Eye (tissue), 1 donor: ENCODE measurements at places on chromosomes 16 and 17.
A peak's percentile ranks its signal among the peaks of the same experiment; 100 is the strongest.

GRCh38 chr17:17708816-17709215, 27.6 kb downstream of the RAI1 start:
- no peak for DNase-seq

GRCh38 chr16:52393448-52393847, 153.5 kb downstream of the TOX3 start:
- no peak for DNase-seq

DNA sequence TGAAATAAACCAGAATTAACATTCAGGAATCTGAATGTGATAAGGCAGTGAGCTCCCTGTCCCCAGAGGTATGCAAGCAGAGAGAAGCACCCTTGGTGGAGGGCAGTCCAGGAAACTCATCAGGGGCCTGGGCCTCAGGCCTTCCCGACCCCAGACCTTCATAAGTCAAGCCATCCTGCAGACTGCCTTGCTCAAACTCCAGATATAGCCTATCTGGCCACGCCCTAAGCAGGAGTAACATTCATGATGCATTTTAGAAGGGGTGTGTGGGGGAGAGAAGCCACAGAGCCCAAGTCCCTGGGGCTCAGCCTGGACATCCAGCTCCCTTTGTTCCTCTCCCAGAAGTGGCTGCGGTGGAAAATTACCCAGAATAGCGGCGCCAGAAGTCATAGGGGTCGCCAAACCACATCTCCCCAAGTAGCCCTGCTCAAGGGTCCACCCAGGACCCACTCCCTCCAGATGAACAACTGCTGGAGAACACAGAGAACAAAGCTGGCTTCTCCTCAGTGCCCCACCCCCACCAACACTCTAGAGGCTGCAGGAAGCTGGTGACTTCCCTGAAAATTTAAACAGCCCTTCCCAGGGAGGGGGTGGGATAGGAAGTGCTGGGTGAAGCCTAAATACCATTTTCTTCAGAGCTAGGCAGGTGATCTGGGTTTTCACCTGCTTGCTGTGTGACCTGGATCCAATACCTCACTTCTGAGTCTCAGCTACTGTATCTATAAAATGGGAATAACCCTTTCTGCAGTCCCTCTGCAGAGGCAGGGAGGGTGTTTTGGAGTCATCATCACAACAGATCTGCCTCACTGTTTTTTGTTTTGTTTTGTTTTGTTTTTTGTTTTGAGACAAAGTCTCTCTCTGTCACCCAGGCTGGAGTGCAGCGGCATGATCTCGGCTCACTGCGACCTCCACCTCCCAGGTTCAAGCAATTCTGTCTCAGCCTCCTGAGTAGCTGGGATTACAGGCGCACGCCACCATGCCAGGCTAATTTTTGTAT, 1.5 kb upstream of the SREBF1 start:
- DNase-seq: peak; percentile 70

DNA sequence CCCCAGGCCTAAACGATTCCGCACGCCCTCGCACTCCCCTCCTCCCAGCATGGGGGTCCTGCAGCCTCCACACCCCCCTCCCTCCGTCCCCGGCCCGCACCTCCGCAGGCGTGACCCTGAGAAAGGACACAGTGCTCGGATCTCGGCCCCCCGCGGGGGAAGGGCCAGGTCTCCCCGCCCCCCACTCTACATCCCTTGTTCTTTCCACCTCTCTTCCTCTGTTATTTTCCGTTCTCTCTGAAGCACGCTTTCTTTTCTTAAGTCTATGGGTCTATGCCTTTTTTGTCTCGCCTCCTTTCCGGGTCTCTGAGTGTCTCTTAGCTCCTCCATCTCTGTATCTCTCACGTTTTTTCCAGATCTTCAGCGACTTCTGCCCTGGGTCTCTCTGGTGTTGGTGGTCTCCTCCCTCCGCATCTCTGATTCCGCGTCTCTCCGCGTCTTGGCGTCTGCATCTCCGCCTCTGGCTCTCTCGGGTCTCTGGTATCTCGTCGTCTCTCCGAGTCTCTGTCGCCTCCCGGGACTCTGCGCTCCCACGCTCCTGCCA, 2.1 kb upstream of the HES7 start:
- DNase-seq: peak; percentile 80

DNA sequence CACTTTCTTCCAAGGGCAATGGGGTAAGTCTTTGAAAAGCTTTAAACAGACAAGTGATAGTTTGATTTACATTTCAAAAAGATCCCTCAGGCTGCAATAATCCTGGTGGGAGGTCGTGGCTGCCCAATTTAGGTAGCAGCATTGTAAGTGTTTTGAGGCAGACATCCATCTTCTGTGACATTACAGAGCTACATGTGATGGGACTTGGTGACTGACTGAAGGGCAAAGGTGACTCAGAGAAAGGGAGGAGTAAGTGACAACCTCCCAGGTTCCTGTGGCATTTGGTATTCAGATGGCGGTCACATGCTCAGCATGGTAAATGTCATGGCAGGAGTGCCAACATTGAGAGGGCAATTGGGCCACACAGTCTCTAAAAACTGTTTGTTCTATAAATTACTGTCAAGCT, 26.5 kb downstream of the STAT3 start:
- no peak for DNase-seq

- DNase-seq: no peak
Measured at GRCh38 chr17:68509141-68510057, 2.8 kb upstream of the PRKAR1A start.

DNA sequence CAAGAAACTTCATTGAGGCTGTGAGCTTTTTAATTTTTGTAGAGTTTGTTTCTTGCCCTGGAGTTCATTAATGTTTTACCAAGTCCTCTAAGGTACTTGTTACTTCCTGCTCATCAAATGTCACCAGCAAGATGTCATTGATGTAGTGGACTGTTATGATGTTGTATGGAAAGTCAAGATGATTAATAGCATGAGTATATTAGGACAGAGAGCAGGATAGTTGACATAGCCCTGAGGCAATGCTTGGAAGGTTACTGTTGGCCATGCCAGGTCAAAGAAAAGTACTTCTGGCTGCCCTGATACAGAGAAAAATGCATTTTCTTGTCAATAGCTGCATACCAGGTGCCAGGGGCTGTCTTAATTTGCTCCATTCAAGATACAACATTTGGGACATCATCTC, 6.7 kb downstream of the KRTAP1-5 start:
- DNase-seq: no peak

- no peak for DNase-seq
Measured at GRCh38 chr16:65098916-65099315, 22.9 kb downstream of the CDH11 start.

DNA sequence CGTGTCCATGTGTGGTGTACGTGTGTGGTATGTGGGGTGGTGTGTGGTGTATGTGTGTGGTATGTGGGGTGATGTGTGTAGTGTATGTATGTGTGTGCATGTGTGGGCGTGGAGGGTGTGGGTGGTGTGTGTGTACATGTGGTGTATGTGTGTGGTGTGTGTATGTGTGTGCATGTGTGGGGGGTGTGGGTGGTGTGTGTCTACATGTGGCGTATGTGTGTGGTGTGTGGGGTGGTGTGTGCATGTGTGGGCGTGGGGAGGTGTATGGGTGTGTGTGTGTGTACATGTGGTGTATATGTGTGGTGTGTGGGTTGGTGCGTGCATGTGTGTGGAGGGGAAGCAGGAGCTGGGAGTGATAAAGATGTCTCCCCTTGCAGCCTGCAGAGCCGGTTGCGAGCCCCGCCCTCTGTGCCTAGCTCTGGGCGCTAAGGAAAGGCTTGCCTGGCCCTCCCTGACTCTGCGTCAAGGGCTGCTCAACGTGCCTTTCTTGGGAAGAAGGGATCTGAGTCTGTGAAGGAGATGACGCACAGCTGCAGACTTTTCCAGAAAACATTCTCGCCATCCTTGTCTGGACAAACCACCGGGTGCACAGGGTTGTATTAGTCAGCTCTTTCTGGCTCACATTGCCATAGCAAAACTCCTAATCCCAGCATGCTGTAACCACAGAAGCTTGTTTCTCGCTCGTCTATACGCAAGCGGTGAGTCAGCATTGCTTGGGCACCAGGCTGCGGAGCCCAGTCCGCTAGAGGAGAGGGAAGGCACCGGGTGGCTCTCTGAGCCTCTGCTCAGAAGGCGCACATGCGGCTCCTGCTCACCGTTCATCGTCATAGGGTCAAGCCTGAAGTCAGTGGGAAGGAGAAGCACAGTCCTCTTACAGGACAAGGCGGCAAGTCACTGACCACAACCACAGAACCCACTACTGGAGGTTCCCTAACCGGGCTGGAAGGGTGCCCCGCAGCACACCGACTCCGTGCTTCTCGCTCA, 2.0 kb upstream of the CD300H start:
- DNase-seq: no peak

- no peak for DNase-seq
Measured at GRCh38 chr16:60404401-60404800, 1631.8 kb downstream of the CDH8 start.
